Lung (tissue), 17 donors: ENCODE measurements at places on chromosomes 6 and 20.

- peak; percentile 60 for DNase-seq
These were observed 86.2 kb upstream of the NFATC2 start for GRCh38 chr20:51628533-51629398.

- no peak for DNase-seq
These were observed 9.1 kb downstream of the HIVEP2 start for GRCh38 chr6:142935553-142936517.

DNA sequence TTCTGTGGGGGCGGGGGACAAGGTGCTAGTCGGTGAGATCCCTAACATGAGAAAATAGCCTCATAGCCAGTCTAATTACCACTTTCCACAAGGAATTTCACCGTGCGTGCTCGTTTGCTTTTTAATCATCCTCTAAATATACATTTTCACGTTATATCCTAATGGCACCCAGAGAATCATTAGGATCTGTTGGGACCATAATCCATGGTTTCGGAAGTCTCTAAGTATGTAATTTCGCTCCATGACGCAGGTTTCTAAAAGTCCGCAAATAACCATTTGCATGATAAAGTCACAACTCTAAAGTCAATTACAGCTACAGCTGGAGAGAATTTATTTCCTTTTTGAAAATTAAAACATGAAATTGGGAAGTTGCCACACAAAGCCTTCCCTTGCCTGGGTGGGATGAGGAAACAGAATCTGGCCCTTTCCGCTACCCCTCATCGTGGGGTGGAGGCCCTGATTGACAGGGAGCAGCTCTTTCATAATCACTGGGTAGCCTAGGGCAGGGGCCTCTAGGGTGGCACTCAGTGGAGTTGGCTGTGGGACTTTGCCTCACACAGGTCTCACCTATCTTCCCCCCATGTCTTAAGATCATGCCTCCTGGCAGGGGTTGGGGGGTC is 81.9 kb downstream of the LRFN2 start:
- DNase-seq: no peak

- DNase-seq: no peak
These were observed 4.1 kb upstream of the LEMD2 start for GRCh38 chr6:33792981-33793380.

- no peak for DNase-seq
These were observed 43.9 kb upstream of the GGTLC1 start for GRCh38 chr20:24032400-24032898.

DNA sequence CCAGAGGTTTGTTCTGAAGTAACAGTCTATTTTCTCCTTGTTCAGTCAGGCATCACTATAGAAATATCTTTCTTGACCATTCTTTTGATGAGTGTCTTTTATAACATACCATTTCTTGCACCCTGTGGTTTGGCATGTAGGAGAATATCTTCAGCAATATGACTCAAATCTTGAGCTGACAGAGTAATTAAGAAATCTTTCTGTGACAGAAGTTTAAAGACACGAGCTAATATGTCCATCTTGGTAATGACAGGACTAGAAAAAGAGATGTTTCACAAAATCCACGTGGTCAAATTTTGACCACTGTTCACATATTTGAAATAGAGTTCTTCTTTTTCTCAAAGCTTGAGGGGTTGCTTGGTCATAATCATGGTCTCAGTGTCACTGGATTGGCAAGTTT is 149.9 kb downstream of the MYB start:
- no peak for DNase-seq

GRCh38 chr6:44001318-44002066 is 125.8 kb downstream of the MRPL14 start:
- peak; percentile 30 for DNase-seq

- DNase-seq: no peak
These were observed 94.8 kb downstream of the PTCHD4 start for GRCh38 chr6:48016020-48016755.

- DNase-seq: no peak
These were observed 85.7 kb downstream of the C6orf118 start for GRCh38 chr6:165223736-165224135.
